D721Med (cell line): ENCODE measurements at places on chromosomes 3 and 15.

- DNase-seq, result no peak
Measured at GRCh38 chr3:41092844-41093243, 106.5 kb upstream of the CTNNB1 start.

- DNase-seq, result no peak
Measured at GRCh38 chr15:99857836-99858235, 124.6 kb upstream of the LYSMD4 start.

GRCh38 chr3:8574670-8575322, 69.8 kb downstream of the SSUH2 start:
- DNase-seq, result no peak

- no peak for DNase-seq
Measured at GRCh38 chr3:12408984-12409683, 75.1 kb upstream of the TSEN2 start.

DNA sequence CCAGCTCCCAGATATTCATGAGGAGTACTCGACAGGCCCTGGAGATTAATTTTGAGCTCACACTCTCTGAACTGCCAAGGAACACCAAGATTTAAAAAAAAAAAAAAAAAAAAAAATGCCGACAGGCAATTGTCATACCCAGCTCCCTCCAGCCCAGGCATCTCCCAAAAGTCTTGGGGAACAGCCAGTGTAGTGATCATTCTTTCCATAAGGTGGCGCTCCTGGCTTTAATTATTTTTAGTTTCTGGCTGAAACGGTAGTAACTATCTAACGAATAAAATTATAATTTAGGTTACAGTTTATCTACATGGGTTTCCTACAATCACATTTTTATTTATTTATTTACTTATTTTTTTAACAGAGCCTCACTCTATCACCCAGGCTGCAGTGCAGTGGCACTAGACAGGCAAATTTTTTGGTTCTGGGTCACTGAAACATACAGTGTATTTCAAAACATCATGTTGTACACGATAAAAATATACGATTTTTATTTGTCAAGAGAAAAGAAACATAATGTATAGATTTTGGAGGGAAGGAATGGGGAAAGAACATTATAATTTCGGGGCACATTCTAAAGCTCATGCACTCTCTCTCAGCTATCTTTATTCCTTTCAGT, 157.3 kb downstream of the ADAMTS9 start:
- DNase-seq, result no peak

- no peak for DNase-seq
Measured at GRCh38 chr15:73357999-73358665, 10.6 kb downstream of the HCN4 start.

- no peak for DNase-seq
Measured at GRCh38 chr3:108079043-108079442, 11.8 kb downstream of the CD47 start.

DNA sequence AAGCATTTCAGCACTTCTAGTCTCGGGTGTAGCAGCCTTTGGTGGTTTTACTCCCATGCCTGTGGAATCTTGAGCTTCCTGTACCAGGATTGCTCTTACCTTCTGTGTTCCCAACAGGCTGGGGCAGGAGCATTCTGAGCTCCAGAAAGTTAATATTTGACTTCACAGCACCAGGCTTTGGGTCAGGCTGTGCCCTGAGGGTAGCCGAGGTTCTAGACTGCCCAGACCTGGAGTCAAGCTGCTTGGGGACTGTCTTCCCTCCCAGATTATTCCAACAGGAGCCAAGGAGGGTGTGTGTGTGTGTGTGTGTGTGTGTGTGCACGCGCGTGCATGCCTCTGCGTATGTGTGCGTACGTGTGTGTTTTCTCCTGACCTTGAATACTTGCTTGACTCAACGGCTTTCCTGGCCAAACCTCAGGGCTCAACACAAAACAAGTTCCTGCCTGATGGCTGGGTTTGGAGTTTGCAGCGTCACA, 94.8 kb downstream of the FLNB start:
- no peak for DNase-seq

DNA sequence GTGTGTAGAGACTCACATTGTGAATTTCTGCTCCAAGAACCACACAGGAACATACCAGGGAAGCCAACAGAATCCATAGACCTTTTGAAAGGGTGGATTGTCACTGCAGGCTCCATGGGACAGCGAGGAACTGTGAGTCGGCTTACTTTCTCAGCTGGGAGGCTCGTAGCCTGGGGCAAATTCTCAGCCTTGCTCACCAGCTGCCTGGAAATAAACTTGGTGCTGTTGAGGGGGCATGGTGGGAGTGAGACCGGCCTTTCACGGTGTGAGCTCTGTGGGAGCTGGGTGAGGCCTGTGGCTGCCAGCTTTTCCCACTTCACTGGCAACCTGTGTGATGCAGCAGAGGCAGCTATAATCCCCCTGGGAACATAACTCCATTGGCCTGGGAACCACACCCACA, 146.6 kb upstream of the P2RY1 start:
- no peak for DNase-seq

DNA sequence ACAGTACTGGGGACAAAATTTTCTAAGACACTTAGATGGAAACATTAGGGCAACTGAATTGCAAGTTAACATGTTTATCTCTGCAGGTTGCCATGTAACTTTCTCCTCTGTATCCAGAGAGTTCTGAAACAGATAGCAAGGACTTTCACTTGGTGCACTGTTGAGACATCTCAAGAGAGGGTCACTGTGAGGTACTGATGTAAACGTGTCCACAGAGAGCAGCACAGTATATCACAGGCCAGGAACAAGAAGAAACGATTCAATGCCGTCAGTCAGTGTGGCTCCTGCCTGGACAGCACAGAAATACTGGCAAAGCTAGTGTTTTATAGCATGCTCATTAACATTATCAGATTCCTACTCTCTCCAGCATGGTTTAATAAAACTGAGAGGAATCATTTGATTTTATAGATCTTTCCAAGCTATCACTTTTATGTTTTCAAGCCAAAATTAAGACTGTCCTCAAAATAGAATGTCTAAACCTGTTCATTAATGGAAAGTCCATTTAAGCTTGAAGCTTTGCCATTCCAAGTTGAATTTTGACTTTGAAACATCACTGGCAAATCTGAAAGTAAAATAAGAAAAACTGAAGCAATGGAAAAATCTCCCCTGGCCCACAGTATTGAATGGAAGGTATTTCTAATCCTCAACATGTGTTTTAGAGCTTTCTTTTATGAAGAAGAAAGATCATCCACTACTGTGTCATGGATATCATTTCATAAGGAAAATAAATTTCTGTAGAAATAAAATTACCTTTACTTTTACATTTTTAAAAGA, 102.7 kb downstream of the IMPG2 start:
- no peak for DNase-seq

DNA sequence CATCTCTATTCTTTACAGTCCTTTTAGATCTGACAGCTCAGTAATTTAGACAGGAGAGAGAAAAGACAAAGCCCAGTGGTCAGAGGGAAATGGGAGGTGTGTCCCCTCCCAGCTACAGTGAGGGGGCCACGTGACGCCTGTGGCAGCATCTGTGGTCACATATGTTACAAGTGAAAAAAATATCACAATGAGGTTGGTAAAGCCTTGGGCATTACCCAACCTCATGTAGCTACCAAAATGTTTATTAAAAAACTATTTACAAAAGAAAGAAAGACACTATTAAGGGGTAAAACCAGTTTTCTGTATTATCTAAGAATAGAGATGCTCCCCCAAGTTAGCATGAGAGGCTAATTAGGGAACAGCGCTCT, 42.9 kb upstream of the PLCL2 start:
- no peak for DNase-seq

DNA sequence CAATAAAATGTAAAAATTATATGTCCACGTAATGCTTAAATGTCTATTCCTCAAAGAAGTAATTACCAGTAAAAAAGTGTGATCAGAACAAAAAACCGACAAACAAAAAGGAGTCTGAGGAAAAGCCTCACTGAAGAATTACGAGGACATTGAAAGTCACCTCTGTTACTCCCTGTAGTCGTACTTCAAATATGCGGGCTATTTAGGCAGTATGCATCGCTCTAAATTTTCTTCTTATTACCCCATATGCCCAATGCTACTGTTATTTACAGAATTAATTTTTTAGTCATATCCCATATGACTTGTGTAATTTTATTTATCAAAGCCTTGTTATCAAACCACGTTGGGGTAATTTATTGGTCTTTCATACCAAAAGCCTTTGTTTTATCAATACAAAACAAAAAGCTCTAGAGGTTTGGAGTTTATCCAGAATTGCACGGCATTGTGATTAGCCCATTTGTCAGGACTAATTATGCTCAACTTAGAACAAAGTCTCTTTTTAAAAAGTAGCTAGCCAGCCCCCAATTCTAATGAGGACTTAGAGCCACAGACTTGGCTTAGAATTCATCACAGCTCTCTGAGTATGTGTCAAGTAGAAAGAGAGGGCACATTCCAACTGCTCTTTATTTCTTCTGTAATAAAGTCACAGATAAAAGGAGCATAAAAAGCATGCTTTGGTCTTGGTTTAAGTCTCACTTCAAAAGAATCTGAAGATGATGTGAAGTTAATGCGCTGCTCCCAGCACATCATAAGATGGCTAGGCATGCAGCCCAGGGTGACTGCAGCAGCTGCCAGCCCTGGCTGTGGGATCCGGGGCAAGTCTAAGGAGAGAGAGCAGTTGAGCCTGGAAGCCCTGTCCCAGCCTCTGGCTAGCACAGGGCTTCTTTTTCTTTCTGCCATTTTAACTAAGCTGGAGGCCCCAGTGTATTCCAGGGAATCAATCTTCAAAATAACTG, 521.0 kb downstream of the GABRG3 start:
- DNase-seq, result no peak

DNA sequence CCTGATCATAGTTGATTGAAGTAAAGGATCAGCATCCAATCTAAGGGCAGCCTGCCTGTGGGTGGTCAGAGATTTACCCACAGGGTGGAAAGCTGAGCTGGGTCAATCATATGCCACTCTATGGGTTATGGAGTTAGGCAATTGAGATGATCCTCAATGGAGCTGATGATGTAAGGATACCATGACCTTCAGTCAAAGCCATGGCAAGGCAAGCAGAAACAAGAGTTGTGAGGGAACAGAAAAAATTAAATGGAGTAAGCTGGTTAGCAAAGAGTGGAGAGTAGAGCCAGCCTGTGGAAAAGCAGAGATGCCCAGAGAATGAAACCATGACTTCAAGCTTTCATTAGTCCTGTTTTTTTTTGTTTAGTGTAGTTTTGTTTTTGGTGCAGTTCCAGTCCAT, 5.7 kb upstream of the IQGAP1 start:
- DNase-seq, result no peak
